ENCODE measurements at places on chromosomes 5 and 9.

GRCh38 chr5:160369990-160370712 lies at the start of gene C1QTNF2:
TSS of gene C1QTNF2 (minus strand) at chr5:160370626. CDS start at chr5:160355011, 15,615 bp downstream.
- DNase-seq, result no peak

DNA sequence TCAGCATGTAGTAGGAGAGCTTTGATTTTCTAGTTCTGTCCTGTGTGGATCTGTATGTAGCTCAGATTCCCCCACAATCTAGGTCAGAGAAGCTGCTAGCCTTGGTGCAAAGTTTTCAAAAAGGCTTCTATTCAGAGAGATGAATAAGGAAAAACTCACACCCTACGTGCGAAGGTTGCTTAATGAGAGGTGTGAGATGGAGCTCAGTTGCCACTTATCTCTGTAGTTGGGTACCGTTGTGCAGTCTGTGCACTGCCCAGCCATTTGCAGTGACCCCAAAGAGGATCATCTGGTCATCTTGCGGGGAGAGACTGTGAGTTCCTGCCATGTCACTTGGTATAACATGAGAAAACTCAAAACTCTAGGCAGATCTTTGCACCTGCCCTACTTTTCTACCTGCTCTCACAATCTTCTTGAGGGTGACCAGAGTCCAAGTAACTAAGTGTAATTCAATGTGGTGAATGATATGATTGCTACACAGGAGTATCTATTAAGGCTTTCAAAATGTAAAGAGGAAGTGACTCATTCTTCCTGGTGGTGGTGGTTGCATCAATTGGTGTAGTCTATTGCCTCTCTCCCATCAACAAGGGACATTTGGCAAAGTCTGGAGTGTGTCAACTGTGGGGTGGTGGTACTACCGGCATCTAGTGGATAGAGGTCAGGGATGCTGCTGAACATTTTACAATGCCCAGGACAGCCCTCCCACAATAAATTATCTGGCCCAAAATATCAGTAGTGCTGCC lies 65.2 kb downstream of the TMC1 start:
- peak; percentile 6 for DNase-seq

DNA sequence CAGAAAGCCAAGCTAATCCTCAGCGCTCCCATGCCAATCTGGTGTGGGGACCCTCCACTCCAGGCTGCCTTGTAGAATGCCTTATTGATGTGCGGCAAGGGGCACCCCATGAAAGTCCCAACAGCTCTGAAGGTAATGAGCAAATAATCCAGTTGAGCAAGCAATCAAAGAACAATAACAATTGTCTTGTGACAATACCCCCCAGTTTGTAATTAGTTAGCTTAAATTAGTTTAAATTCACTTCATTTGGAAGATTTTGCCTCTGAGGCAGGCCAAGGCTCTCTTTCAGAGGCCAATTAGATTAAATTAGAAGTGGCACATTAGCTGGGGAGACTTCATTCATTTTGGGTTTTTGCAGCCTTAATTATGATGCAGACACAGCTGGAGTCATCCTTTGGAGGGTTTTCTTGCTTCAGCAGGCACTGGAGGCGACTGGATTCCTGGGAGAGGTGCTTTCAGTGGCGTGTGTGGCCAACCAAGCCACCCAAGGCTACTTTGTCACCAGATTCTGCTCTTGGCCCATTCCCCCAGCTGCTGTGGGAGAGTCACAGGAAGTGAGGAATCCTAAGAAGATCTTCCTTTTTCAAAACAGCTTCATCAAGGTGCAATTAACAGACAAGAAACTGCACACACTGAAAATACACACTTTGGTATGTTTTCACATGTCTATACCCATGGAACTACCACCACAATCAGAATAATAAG lies 17.9 kb upstream of the FBP1 start:
- DNase-seq, result no peak

DNA sequence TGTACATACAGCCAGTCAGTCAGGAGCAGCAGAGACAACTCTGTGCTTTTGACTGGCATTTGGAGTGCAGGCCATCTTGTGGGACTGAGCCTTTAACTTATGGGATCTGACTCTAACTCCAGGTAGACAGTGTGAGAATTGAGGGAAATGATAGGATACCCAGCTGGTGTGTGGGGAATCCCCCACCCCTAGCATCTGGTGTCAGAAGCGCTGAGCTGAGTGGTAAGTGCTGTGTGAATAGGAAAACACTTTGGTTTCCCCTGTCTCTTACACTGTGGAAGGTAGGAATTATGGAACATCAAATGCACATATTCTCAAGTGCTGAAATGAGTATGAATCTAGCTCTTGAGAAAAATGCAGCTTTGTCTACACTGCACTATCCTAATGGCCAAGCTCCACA lies 43.9 kb downstream of the CCDC125 start:
- no peak for DNase-seq

DNA sequence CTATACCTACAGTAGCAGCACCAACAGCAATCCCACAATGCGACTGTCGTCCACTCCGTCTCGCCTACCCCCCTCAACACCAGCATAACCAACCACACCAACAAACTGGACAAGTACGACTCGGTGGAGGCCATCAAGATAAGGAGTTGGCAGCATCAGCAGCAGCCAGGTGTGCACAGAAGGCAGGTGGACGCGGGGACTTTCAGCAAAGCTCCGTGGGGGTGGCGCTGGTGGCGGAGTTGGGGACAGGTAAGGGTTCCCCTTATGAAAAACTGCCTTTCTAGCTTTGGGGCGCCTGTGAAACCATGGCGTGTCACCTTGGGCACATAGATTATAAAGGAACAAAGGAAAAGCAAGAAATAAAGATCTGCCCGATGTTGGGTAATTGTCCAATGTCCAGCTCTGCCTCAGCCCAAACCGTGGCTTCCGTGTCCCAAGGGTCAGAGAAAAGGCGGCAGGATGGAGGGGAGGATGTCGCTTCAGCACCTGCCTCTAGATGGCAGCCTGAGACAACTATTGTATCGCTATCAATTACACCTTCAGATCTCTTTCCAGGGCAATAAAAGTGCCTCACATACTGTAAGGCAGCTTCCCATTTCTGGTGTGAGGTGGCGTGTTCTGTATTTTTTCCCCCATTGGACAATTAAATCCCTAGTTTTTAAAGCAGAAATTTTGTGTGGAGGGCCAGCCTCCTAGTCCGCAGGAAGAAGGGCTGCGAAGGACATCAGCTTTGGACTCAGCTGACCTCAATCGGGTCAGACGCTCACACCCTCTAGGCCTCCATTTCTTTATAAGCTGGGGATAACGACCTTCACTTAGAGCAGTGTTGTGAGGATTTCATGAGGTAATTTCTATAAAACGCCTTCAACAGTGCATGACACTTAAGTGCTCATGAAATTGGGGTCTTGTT lies 58.8 kb downstream of the MTRR start:
- no peak for DNase-seq

All from stimulated activated CD8-positive, alpha-beta memory T cell treated with anti-CD3 and anti-CD28 coated beads, Interleukin-15, amount 100 ng/mL, for 48 hours (primary cell).